ENCODE measurements at places on chromosomes 13 and 19. TPM values are rescaled to one million over a fixed set of nuclear protein-coding genes. Genes with fewer than 3 reads are reported as not detected.

The DHRS12 gene
- total RNA-seq: 4.0 TPM

The ZNF417 gene
- total RNA-seq: 24.4 TPM

The RNF225 gene
- total RNA-seq: 2.8 TPM

The FFAR3 gene
- not detected for total RNA-seq

The ADAMTSL5 gene
- 55.7 TPM for total RNA-seq

The CEACAM5 gene
- total RNA-seq: not detected

The CCL25 gene
- not detected for total RNA-seq

The FGF22 gene
- 0.39 TPM for total RNA-seq

The TUBGCP3 gene
- 15.3 TPM for total RNA-seq

The DKKL1 gene
- total RNA-seq: 0.39 TPM

The PNMA8C gene
- total RNA-seq: not detected

The CDC42EP5 gene
- 42.7 TPM for total RNA-seq

The IZUMO2 gene
- total RNA-seq: 0.39 TPM

The ZNF324B gene
- total RNA-seq: 13.3 TPM

The CALR gene
- total RNA-seq: 2,934 TPM

The KIR2DL3 gene
- not detected for total RNA-seq

The SIGLEC6 gene
- not detected for total RNA-seq

The ZNF30 gene
- total RNA-seq: 1.6 TPM

The ZNF44 gene
- 16.9 TPM for total RNA-seq

The HSPB6 gene
- 4.3 TPM for total RNA-seq

The ELAVL3 gene
- total RNA-seq: not detected

The GPR12 gene
- not detected for total RNA-seq

The INTS6 gene
- total RNA-seq: 42.6 TPM

The CERS4 gene
- 25.5 TPM for total RNA-seq

The TNNT1 gene
- total RNA-seq: 80.9 TPM

The CYP2A7 gene
- total RNA-seq: not detected

The OSCAR gene
- total RNA-seq: 0.39 TPM

The TEX29 gene
- total RNA-seq: not detected

The PEX11G gene
- total RNA-seq: 5.9 TPM

The ADGRE3 gene
- total RNA-seq: not detected

The SNRNP70 gene
- total RNA-seq: 147 TPM

The ATP5F1D gene
- 23.4 TPM for total RNA-seq

The THAP8 gene
- total RNA-seq: 5.5 TPM

The C13orf42 gene
- total RNA-seq: not detected

The WDR87 gene
- total RNA-seq: under 0.01 TPM
